ENCODE measurements at places on chromosomes 3 and 15.

DNA sequence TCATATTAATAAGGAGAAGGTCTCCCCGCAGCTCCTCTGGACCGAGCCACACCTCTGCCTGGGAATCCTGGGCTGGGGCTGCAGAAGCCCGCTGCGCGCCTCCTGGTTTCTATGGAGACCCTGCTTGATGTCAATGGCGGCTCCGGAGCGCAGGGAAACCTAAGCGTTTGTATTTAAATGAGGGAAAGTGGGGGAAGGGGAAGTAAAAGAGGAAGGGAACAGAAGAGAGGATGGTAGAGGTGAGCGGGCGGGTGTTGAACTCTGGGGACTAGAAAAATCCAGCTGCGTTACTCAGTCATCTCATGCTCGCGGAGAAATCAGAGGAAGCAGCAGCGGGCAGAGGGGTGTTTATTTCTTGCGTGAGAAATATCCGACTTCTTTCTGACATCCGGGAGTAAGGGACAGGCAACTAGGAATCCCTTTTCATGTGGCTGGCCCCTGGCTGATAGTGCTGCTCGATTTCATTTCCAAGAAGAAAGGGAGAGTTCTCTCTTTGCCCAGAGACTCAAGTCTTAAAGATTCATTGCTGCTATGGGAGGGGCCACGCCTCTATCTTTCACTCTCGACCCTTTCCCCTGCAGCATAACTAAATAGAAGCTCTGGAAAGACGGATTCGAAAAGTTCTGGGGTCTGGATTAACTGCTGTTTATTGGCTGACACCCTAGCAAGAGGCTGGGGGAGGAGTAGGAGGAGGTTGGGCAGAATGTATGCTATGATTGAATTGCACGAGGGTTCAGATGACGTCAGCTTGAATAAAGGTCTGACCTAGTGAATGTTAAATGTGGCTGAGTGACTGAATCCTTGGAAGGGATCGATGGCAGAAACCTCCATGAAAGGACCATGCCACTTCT lies 110.5 kb upstream of the GAP43 start:
- peak; percentile 56 for DNase-seq

GRCh38 chr3:187855131-187855530 lies 109.9 kb upstream of the BCL6 start:
- peak; percentile 34 for DNase-seq

DNA sequence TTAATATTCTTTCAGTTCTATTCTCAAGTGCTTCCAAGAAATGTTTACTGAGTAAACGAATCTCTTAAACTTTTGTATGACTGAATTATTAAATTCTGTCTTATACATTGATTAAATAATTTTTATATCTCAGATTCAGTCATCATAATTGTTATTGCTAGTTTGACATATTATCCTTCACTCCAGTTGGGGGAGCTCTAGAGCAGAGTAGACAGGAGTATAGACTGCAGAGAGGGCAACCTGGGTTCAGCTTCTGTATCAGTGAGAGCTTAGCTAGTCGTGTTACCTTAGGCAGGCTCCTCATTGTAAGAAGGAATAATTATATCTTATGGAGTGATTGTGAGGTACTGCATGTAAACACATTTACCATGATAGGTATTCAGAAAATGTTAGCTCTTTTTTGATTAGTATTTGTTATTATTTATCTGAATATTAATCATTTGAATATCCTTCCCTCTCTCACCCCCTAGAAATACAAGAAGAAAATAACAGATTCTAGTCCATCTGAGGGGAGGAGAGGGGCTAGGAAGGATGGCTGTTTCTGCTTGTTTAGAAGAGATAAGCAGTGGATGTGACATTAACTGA lies 31.0 kb upstream of the ZCWPW2 start:
- DNase-seq: peak; percentile 58

- peak; percentile 65 for DNase-seq
Observed at GRCh38 chr3:187706971-187707370, 4.6 kb upstream of the RTP2 start.

- no peak for DNase-seq
Observed at GRCh38 chr3:42276141-42277132, 10.5 kb upstream of the CCK start.

GRCh38 chr3:115217292-115217677 lies 70.2 kb upstream of the ZBTB20 start:
- no peak for DNase-seq

DNA sequence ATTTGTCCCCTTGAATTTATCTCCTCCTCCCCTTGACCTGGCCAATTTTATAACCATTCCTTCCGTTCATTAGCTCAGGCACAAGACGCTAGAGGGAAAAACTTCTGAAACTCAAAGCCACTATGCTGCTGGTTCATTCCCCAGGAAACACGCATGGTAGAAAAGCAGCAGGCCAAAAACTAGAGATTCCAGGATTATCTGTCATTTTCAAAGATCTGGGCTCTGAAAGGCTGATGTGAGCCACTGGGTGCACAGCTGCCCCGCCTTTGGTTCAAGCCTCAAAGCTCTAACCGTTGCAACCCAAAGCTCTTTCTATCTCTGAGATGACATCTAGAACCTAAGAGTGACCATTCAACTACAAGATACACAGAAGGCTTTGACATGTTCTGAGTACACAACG lies 6.1 kb downstream of the ANP32A start:
- no peak for DNase-seq

DNA sequence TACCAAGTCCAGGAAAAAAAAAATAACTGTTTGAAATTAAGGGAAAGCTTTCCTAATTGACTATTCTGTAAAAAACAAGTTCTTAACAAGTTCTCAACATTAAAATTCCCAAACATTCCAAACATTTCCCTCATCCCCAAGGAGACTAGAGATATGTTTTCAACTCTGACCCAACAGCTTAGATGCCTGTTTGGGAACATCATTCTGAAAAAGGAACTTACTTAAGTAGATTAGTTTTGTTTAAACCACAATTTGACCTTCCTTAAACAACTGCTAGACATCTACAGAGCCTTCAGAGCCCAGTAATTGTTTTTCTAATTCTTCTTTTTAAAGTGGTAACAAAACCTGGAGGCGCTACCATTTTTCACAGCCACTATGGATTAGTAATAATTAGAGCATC lies 12.8 kb downstream of the UBR1 start:
- DNase-seq: peak; percentile 43

DNA sequence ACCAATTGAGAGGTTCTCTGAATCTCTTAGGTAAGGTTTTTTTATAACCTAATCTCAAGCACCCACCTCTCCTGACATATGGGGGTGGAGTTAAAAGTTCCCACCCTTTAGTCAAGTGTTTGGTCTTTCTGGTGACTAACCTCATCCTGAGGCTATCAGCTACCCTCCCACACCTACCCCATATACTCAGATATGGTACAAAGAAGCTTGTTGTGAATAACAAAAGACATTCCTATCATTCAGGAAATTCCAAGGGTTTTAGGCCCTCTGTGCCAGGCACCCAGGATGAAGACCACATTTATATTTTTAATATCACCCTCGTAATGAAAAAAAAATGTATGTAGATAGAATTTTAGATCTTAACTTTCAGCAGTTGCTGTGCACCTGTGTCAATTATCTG lies 9.0 kb downstream of the CHMP2B start:
- DNase-seq: no peak

GRCh38 chr3:45690336-45691035 lies 1.3 kb downstream of the SACM1L start:
- no peak for DNase-seq

- no peak for DNase-seq
Observed at GRCh38 chr3:38229036-38229435, 36.6 kb upstream of the SLC22A13 start.

DNA sequence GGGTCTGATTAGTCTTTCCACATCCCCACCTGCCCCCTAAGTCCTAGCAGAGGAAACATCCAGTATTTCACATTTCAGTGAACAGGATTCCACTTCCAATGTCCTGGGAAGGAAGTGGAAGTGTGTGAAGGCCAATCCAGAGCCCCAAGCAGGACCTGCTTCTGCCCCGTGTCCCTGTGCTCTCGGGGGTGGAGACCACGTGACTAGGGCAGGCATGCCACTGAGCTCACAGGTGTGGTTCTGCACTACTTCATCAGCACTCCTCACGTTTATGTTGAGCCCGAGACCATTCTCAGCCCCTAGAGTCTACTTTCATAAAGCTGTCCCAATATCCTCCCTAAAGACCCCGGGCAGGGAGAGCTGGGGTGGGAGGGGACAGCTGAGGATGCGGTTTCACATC lies 84.3 kb downstream of the RAB11A start:
- DNase-seq: no peak

DNA sequence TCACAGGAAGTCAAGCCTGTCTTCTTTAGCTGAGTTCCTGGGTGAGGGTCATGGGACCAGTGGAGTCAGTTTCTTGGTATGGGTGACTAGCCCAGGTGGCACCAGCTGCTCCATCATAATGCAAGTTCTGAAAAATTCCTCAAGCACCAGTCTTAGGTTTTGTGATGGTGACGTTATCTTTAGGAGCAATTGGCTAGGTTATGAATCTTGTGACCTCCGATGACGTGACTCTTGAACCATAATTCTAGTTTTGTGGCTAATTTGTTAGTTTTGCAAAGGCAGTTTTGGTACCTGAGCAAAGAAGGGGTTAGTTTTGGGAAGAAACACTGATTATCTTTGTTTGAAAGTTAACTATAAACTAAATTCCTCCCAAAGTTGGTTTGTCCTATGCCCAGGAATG lies 608.4 kb downstream of the VGLL3 start:
- no peak for DNase-seq

DNA sequence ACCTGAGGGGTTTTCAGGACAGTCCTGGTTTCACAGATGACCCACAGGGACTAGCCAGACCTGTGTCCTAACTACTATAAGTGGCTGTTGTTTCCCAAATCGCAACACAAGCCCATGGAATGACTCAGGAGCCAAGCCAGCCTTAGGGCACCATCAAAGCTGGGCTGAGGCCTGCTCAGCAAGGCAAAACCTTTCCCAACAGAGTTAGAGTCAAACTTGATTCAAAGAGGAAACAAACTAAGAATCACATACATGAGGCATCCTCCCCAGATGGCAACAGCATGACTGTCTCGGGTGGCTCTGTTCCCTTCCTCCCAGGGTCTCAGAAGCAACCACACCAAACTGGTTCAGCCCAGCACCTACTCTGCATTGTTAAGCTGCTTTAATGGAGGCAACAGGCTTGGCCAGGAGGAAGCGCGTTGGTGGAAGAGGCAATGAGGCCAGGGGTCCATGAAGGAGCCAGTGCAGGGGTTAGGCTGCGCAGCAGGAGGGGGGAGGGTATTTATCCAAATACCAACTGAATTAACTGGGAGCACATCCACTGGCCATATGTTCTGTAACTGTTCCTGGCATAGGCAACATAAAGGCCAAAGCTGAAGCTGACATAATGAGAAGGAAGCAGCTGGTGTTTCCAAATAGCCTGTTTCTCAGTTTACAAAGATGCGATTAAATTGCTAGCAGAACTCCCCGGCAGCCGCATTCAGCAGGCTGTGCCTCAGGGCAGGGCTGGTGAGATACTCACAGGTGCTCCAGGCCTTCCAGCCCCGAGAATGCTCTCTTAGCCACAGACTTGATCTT lies 102.4 kb downstream of the LRIG1 start:
- no peak for DNase-seq

DNA sequence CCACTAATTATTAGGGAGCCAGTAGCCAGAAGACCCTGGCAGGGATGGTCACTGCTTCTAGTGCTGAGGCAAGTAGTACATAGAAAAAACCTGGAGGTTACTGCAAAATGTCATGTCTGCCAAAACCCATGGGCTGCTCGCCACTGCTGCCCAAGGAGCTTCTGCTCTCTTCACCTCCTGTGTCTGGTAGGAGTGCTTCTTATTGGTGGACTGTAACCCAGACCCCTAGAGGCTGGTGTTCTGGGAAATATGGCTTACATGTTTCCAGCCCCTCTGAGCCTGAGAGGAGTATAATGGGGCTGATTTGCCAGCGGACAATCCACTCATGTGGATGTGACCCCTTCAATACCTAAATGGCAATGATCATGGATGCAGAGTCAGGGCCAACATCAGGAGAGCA lies 286.4 kb downstream of the EPHB1 start:
- DNase-seq: no peak

DNA sequence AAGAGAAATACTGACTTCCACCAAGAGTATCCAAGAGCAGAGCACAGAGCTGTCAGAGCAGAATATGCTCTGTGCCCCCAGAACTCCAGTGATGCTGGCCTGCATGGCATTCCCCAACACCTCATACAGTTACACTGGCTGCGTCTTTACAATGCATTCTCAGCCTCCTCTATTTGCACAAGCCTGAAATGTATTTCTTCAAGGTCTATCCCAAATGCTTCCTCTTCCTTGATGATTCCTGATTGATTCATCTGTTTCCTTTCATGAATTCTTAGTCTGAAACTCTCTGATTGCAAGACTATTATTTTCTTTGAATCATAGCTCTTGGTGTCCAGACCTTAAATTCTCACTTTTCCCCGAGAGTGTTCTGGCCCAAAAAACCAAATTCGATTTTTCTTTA lies 664.7 kb downstream of the MECOM start:
- no peak for DNase-seq
